ENCODE measurements at places on chromosomes 11 and 22.

DNA sequence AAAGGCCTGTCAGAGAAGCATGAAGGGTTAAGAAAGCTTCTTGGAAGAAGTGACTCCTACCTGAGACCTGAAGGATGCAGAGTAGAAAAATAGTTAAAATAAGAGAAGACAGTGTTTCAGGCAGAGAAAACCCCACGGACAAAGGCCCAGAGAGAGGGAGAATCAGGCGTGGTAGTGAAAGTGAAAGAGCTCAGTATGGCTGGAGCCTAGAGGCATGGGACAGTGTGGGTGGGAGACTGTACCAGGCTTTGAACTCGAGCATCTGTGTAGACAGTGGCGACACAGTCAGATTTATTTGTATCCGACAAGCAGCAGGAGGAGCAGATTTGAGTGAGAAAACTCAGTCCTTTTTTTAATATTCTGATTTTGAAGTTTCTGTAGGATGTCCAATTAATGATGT is 360.0 kb downstream of the OPCML start:
- no peak for DNase-seq

- peak; percentile 14 for DNase-seq
Measured at GRCh38 chr22:42919199-42919598, 62.1 kb upstream of the ARFGAP3 start.

DNA sequence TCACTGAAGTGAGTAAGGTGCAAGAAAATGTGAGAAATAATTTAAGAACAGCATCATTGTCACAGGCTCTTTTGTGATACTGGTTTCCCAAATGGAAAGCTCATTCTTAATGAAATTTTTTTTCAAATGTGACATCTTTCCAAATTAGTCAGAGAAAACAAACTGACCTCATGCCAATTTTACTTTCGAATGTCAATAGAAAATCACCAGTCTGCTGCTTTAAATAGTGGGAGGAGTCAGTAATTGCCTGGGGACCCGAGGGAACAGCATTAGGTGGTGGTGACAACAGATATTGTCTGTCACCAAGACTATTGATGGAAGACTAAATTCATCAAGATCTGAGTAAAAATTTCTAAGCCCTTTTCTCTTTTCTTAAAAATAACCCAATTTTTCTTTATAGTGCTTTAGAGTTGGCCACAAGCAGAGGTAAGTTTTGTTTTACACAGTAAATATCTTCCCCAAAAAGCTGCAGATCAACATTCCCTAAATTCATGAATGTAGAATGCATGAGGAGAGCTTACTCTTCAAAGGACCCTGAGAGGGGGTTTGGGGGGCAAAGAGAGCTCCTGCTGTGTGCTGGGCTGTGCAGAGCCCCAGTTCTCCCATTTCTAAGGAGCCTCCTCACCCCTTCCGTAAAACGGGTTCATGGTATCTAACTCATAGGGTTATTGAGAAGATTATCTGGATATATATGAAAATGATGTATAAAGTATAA is 95.1 kb downstream of the PIWIL4 start:
- DNase-seq = no peak

GRCh38 chr11:1502168-1502953 is 15.8 kb upstream of the MOB2 start:
- no peak for DNase-seq

- no peak for DNase-seq
Measured at GRCh38 chr22:32005453-32005852, 37.6 kb upstream of the SLC5A1 start.

DNA sequence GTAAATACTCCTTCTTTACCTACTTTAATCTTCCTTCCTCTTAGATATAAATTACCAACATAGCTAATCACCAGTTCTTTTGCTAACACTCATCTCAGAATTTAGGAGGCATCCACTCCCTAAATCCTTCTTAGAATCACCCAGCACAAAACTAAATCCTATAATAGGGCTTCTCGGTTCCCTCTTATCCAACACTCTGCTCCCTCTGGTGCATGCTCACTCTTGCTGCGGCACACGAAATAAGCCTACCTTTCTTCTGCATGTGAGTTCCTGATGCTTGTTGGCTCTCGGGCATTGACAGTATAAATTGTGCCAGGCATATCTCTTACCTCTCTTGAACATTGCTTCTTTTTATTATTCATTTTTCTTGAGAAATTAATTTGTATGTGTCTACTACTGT is 61.0 kb downstream of the OR5AK2 start:
- no peak for DNase-seq

GRCh38 chr11:127075758-127076157 is 75.2 kb upstream of the KIRREL3 start:
- no peak for DNase-seq

GRCh38 chr11:1267441-1268100 is 41.9 kb downstream of the TOLLIP start:
- no peak for DNase-seq

DNA sequence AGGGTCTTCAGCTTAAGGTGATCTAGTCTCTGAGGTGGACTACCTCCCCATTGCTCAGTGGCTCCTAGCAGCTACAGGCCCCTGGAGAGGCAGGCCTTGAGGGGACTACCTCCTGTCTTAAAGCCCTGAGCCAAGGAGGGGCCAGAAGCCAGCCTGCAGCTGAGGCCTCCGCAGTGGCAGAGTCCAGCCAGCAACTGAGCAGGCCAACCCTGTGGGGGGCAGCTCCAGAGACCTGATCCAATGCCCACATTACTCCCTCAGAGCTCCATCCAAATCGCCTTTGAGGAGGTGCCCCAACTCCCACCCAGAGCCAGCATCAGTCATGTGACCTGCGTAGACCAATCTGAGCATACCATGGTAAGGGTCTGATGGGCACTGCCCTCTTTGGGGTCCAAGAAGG is 2.7 kb downstream of the C2CD2L start:
- no peak for DNase-seq

- no peak for DNase-seq
Measured at GRCh38 chr11:11998091-11998781, 10.2 kb downstream of the DKK3 start.

- DNase-seq = no peak
Measured at GRCh38 chr11:96314326-96315020, 28.5 kb downstream of the MAML2 start.

DNA sequence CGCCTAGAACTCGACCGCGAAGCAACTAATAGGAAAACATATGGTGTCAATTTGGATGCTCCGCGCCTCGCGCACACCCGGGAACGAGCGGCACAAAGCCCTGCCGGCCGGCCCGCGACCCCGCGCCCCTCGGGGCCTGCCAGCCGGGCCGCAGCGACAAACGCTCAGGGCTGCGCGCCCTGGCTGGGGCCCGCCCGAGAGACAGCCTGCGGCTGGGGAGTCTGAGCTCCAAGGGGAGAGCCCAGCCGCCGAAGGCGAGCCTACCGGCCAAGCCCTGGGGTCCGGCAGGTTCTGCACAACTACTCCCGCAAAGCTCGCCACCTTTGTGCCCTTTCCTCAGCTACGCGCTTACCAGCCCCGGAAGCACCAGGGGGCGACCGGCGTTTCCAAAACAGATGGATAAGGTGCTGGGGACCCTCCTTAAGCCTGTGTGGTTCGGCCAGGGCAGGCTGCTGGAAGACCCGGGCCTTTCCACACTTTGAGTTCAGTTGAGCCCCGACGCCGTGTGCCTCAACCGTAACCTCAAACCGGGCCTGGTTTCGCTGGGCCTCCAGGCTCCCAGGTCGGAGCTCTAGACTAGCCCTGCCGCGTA is 6.0 kb downstream of the PAX6 start:
- DNase-seq = no peak

- no peak for DNase-seq
Measured at GRCh38 chr11:96061069-96061468, 137.2 kb upstream of the MTMR2 start.

DNA sequence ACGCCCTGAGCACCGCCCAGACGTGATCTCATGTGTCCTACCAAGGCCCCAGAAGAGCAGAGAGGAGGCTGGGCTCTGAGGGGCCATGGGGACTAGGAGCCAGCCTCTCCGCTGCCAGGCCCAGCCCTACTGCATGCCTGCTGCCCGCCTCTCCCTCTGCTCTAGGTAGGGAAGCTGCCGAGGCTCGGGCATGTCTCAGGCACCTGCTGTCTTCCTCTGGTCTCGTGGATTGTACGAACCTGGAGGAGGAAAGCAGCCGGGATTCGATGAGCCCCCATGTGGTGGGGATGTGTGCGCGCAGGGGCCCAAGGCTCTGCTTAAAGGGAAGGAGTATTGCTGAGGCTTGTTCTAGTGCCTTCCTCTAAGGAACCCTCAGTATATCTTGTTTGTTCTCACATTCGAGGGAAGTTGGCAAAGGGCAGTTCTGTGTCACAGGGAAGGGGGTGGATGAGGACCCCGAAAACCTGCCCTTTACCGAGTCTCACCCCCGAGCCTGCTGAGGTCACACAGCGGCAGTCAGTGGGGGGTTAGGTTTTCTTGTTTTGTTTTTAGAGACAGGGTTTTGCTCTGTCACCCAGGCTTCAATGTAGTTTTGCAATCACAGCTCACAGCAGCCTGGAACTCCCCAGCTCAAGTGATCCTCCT is 21.2 kb downstream of the DAGLA start:
- no peak for DNase-seq

DNA sequence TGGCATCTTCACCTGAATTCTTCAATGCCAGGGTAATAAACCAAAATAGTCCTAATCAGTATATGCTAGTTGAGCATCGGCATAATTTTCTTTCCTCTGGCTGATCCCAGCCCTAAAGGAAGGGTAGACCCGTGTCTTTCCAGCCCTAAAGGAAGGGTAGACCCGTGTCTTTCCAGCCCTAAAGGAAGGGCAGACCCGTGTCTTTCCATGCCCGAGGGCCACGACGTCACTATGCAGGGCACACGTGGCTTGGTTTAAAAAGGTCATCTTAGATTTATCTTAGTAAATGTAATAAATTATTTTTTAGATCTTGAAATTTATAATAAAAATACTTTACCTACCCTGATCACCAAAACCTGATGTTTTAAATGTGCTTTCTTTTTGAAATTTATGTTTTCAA is 45.5 kb downstream of the BID start:
- DNase-seq = no peak

GRCh38 chr11:116567721-116568242 is 205.0 kb downstream of the BUD13 start:
- DNase-seq = no peak

GRCh38 chr22:26503758-26504157 is 8.5 kb downstream of the TFIP11 start:
- DNase-seq = no peak

GRCh38 chr11:11836676-11837231 is 5.0 kb upstream of the USP47 start:
- DNase-seq = no peak

- DNase-seq = no peak
Measured at GRCh38 chr11:128936606-128937251, 5.9 kb downstream of the TP53AIP1 start.

DNA sequence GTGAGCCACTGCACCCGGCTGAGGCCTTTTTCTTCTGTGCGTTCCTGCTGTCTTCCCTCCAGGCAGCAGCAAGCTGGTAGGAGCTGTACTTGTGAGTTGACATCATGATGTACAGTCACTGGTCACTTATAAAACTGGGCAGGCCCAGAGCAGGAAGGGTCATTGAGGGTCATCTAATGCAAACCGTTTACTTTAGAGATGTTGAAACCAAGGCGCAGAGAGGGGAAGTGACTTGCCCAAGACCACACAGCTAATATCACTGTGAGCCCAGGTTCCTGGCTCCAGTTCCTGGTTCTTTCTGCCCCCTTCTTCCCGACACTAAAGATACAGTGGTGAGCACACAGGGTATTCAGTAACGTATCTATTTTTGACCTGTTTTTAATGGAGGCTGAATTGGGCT is 27.3 kb downstream of the PTPRJ start:
- DNase-seq = no peak

- no peak for DNase-seq
Measured at GRCh38 chr11:66136752-66137123, 66.7 kb downstream of the PACS1 start.

DNA sequence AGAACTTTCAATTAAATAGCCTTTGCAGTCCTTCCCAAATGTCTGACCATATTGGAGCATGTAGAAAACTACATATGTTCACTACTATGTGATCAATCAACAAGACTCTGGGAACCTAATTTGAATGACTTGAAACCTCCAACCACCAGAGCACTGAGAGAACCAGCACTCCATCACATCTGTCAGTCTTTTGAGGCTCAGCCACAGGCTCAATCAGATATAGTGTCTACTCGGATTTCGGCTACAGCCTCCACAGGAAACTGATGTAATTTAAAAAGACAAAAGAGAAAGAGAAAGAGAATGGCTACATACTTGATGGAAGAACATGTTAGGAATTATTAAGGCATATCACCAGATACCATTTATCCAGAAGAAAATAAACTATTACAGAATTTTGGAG is 859.0 kb downstream of the FAM181B start:
- DNase-seq = peak; percentile 5

DNA sequence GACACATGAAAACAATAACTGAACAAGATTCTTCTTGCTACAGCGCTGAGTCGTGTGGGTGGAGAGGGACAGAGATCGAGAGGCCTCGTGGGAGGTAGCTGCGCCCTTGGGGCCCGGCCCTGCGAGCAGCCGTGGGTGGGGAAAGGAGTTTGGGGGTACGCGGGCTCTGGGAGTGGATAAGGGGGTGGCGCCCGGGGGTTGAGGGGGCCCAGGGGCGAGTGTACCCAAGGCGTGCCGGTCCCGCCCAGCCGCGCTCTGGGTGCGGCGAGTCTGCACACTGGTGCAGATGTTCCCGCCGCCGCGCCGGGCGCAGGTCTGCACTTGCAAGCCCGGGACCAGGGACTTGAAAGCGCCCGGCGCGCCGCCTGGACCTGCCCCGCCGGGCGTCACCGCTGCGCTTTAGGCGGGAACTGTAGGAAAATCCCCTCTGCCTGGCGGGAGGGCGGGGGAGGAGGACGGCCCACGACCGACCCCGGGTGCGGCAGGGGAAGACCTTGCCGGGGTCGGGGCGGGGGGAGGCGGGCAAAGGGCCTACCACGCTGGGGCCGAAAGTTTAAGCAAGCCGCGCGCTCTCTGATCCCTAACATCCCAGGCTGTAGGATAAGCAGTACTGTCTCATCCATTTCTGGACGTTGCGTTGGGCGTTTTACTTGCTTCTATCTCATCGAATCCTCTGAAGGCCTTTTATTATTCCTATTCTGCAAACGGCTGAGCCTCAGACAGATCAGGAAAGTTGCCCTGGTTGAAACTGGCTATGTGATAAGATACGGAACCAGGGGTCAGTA is 1.4 kb upstream of the KREMEN1 start:
- DNase-seq = no peak

DNA sequence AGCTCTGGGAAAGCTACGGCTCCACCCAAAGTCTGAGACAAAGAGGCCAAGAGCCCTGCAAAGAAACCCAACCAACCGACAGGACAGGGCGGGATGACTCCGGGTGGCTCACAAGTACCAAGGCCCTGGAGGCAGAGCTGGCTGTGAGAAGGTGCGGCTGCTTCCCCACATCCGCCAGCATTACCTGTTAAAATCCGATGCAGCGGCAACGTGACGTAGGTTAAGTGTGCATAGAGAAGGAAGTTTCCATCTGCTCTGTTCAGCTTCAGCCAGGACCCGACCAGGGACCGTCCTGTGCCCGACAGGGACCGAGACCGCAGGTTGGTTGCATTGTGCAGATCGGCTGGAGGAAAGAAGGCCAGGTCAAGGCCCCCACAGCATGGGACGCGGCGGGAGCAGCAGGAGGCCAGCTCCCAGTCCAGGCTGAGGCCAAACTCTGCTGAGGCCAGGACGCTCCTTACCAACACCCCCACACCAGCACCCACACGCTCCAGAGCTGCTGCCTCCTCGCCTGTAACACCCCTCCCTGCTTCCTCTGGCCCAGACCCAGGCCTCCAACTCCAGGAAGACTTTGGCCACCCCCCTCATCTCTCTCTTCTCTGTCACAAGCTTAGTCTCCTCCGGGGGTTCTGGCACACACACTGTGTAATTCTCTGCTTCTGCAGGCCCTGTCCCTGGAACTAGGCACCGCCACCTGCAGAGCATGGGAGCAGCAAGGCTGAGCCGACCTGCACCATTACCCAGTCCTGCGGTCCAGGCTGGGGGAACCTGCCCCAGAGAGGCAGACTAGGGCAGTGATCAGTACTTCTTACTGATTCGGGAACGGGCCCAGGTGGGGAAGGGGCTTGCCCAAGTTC is 34.1 kb downstream of the NUP50 start:
- DNase-seq = no peak
